Renal pelvis (tissue), 12 donors: ENCODE measurements at places on chromosomes 2 and 18. TPM values are rescaled to one million over a fixed set of nuclear protein-coding genes. Genes with fewer than 3 reads are reported as not detected.

The TSPYL6 gene
- polyA plus RNA-seq: 0.17 TPM

The ST6GAL2 gene
- polyA plus RNA-seq: 14.6 TPM

The KCNG2 gene
- polyA plus RNA-seq: 0.71 TPM

The LRRC30 gene
- polyA plus RNA-seq: 0.11 TPM

The TBR1 gene
- 0.01 TPM for polyA plus RNA-seq
